Stimulated activated CD8-positive, alpha-beta memory T cell treated with anti-CD3 and anti-CD28 coated beads, Interleukin-4, amount 100 ng/mL, for 1 hour (primary cell): ENCODE measurements at places on chromosomes 2 and 18.

DNA sequence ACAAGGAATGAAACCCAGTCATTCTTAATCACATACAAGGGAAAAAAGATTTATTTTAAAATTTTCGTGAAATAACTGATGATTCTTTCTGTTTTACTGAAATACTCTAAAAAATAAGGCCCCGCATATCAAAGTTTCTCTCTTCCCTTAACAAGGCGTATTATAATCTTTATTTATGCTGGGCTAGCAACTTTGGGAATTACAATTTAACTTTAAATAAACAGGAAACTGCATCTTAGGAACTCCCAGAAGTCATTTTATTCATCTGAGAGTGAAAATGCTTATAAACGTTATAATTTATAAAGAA lies 166.7 kb downstream of the TCF4 start:
- no peak for DNase-seq

DNA sequence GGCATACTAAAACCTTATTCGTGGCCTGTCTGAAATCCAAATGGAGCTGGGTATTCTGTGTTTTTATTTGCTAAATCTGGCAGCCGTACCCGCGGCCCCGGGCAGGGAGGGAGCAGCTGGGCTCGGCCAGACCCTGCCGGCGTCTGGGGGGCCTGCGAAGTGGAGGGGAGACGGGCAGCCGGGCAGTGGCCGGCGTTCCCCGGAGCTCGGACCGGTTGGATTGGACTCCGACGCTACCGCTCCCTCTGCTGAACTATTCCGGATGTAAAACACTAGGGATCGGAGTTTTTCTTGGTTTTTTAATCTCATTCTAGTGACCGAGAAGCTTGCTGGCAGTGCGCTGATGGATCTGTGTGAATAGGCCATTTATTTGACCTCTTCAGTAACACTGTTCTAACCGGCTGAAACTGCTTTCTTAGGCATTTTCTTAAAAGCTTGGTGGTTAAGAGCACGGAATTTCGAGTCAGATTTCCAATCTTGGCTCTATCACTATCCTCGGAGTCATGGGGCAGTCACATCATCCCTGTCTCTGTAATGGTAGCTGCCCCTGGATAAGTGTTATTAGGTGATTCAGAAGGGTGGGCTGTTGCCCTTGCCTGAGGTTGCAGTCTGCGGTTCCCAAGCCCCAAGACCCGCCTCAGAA lies 694 bp downstream of the UNC50 start:
- DNase-seq, result no peak

GRCh38 chr2:30073523-30073922 lies 73.3 kb upstream of the YPEL5 start:
- no peak for DNase-seq

DNA sequence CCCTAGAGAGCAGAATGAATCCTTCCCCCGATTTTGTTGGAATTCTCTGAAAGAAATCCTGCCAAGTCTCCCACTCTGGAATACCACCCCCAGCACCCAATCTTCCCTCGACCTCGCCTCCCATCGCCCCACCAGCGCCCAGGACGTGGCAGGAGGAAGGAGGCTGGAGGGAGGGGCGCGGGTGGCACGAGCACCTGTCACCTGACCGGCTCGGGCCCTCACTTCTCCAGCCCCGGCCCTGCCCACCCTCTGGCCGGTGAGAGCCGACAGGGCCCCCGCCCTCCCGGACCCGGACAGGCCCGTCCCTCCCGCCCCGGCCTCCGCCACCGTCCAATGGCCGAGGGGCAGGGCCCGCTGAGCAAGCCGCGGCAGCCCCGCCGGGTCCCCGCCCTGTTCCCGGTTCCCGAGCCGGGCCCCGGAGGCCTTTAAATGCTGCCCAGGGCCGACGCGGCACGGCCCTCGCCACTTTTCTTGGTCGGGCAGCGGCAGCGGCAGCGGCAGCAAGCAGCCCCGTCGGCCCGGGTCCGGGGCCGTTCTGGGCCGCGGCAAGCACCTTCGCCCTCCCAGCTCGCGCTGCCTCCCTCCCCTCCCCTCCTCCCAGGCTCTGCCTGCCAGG lies at the start of gene LGALSL:
LGALSL (plus strand) TSS at position 393 of the 616 bp plus-strand sequence. CDS start 384 bp downstream, outside the sequence.
- no peak for DNase-seq

GRCh38 chr18:39635966-39636365 lies 2070.4 kb upstream of the CELF4 start:
- no peak for DNase-seq

- no peak for DNase-seq
Observed at GRCh38 chr2:159671047-159671446, 41.3 kb upstream of the MARCHF7 start.

- DNase-seq, result no peak
Observed at GRCh38 chr2:152637251-152637650, 80.0 kb downstream of the PRPF40A start.

DNA sequence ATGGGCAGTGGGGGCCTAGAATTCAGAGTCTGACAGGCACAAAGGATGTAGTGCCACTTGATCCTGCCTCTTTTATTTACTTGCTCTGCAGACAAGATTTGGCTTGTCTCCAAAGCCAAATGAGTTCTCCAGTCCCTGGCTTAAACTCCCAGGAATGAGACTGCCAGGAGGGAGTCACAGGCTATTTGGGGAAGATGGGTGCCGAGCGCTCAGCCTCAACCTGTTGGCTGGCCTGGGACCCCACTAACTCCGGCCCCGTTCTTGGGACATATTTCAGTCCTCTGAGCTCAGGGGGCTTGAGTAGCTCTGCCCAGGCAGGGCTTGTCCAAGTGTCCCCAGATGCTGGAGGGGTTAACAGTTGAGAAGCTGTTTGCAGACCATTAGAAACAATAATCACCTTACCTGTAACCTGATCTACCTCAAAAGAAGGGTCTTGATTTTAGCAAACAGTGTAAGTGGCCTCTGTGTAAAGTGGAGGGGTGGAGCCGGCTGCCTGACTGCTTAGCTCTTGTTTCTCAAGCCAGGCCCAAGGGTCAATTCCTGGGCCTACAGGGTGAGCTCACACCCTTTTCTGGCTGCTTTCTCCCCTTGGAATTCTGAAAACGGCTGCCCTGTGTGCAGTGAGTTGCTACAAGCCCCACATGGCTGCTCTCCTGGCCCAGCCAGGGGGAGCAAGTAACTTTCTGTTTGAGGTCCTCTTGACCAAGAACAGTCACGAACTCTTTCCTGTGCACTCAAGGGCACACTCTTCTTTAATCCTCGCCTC lies 27.1 kb upstream of the FZD5 start:
- DNase-seq, result no peak

- no peak for DNase-seq
Observed at GRCh38 chr18:77737405-77737804, 487.8 kb downstream of the GALR1 start.

GRCh38 chr2:41187376-41188122 lies 735.7 kb upstream of the SLC8A1 start:
- DNase-seq, result no peak

DNA sequence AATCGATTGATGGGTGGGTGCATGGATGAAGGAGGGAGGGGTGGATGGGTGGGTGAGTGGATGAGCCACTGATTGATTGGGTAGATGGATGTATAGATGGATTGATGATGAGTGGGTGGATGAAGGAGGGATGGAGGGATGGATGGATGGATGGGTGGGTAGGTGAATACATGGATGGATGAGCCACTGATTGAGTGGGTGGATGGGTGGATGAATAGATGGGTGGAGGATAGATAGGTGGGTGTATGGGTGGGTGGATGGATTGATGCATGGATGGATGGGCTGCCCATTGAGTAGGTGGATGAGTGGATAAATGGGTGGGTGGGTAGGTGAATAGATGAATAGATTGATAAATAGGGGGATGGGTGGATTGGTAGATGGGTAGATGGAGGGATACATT lies 30.9 kb downstream of the MLPH start:
- no peak for DNase-seq

DNA sequence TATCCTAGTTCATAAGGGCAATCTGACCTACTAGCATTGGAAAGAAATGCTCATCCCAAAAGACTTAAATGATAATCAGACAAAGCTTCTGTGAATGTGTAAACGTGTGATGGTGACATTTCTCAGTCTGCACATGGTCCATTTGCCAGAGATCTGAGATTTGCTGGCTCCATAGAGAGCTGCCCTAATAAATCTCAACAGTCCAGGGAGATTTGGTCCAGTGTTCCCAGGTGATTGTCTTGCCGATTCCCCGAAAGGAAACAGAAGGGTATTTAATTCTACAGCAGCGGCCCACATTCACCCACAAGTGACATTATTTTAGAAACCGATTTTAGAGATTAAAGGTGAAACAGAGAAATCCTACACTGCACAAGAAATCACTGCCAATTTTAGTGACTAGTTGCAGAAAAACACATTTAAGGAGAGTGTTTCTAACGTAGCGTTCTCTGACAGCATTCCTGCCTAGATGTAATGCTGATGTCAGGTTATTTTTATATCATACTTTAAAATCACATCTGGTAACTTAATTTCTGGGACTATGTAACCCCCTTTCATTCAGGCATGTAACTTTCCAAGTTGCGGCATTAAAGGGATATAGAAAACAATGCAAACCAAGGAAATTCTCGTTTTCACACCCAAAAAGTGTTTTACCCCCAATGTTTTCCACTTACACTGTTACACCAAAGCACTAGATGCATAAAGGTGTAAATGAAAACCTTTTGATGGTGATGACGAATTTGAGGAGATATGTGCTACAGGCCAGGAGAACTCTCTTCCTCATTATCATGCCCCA lies 231.9 kb upstream of the FN1 start:
- no peak for DNase-seq

GRCh38 chr18:42105394-42105793 lies 150.4 kb downstream of the PIK3C3 start:
- DNase-seq, result no peak

GRCh38 chr2:55511508-55512124 lies 7.9 kb upstream of the CFAP36 start:
- no peak for DNase-seq

GRCh38 chr2:45012733-45013132 lies 3.5 kb upstream of the SIX2 start:
- no peak for DNase-seq

- DNase-seq, result no peak
Observed at GRCh38 chr2:62415019-62415431, 91.0 kb downstream of the TMEM17 start.

DNA sequence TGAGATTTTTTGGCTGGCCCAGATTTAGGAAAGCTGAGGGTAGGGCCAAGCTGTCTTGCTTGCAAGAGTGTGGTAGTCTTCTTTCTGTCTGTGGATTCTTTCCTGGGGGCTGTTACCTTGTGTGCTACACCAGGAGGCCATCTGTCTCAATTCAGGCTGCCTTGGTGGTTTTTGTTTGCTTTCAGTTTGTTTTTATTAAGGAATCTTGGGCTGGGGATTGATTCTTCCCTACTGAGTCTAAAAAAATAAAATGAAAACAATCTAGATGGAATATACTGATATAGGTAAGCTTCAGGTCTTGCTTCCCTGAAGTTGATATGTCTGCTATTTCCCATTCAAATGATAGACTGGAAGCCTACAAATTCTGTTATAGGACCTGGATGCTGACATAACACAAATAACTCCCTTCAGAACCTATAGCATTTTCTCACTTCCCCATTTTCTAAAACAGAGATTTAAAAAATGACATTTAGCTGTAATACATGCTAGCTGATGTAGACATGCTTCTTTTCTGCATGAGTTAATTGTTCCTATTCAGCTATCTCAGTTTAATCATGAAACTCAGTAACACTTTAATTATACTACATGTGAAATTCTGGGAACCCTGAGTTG lies 5.3 kb downstream of the LHCGR start:
- DNase-seq, result no peak

DNA sequence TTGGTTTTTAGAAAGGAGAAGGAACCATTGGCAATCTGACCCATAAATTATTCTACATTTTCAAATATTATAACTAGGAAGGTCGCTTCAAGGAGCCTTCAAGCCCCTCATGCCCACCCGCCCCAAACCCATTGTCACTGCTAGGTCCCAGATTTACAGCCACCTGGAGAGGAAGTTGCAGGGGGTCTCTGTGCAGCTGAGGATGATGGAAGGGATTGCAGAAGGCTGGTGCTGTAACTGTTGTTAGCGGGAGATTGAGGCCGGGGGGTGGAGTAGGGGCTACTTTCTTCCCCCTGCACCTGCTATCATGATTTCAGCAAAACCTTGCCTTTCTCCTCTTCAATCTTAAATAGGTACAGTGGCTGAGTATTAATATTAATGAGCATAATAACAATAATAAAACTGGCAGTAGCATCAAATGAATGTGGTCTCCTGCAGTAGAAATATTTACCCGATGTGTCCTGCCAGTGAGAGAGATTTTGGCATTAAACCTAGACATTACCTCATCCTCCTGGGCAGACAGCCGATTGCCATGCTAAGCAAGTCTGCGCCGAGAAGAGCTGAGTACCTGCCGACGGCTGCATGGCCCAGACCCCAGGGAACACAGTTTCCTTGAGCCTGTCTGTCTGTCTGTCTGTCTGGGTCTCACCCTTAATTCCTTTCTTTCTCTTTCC lies 225.4 kb downstream of the FAM210A start:
- DNase-seq, result no peak

- DNase-seq, result no peak
Observed at GRCh38 chr2:76861708-76862107, 660.5 kb downstream of the LRRTM4 start.

GRCh38 chr2:43950383-43951008 lies 45.3 kb downstream of the LRPPRC start:
- DNase-seq, result no peak

- no peak for DNase-seq
Observed at GRCh38 chr2:134665727-134666506, 52.9 kb downstream of the TMEM163 start.

GRCh38 chr2:96861074-96861473 lies 3.3 kb upstream of the ANKRD39 start:
- no peak for DNase-seq

DNA sequence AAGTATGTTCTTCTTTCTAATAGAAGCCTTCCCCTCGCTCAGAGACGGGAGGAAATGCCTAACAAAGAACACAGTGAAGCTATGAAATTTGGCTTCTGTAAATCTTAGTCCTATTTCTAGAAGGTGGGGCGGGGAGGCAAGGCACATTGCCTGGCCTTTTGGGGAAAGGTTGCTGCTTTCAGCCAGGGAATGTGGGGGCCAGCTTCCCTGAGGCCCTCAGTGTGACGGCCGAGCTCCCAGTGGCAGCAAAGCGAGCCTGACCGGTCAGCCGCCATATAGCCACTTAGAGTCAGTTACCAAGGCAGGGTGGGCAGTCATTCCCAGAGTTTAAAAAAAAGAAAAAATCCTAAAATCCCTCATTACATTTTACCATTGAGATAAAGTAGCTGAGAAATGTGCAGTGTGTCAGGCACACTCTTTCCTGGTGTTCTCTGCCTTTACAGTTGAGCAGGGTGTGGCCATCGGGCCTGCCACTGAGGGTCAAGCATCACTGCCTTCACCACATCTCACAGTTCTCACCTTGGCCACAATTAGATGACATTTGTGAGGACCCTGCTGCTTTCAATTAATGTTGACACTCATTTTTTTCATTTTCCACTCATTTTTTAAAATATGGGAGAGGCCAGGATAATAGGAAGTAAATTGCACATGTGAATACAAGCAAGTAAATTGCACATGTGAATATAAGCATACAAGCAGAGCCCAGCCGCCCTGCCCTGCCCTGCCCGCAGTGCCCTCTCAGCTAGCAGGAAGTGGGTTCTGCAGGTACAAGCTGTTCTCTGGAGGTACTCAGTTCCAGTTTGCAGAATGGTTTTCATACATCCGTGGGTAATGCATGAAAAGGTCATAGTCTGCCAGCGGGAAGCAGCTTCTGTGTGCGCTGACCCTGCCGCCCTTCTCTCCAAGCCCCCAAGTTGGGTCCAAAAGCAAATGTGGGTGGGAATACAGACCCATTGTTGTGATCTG lies 76.9 kb downstream of the WDSUB1 start:
- DNase-seq, result peak; percentile 12

- DNase-seq, result no peak
Observed at GRCh38 chr2:14428056-14428455, 204.5 kb upstream of the LRATD1 start.

- no peak for DNase-seq
Observed at GRCh38 chr2:47724221-47724981, 58.5 kb upstream of the MSH6 start.

GRCh38 chr2:6866275-6866671 lies 566 bp upstream of the CMPK2 start:
- no peak for DNase-seq
